ENCODE measurements at places on chromosomes 16 and 17.

DNA sequence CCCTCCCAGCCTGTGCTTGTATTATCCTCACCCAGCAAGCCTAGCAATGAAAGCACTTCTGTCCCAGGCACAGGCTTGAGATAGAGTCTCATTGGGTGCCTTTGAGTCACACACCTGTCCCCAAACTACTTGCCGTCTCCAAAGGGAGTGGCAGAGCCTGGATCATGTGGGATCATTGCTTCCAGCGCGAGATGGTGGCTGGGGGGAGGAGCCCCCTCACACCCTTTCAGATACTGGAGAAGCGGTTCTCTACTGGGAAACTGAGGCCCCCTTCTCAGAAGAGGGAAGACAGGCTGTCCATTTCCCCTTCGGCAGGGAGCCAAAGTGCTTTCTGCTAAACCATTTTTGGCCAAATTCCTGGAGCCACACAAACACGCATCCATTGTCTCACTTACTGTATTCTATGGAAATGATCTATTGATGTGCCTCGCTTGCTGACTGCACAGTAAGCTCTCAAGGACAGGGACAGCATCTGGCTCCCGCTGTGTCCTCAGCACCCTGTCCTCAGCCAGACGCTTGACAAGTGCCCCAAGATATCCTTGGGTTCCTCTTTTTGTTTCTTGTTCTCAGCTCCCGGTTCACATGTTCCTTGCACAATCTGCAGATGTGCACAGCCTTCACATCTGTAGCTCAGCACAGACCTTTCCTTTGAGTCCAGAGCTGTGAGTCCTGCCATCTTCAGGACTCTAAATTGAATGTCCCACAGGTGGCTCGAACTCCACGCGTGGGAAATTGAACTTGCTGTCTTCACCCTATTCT, 26.0 kb upstream of the DLX3 start:
- DNase-seq, result no peak

GRCh38 chr16:78931678-78932077, 668.9 kb downstream of the MAF start:
- no peak for DNase-seq

- no peak for DNase-seq
Measured at GRCh38 chr16:7026639-7027038, 306.0 kb upstream of the RBFOX1 start.

DNA sequence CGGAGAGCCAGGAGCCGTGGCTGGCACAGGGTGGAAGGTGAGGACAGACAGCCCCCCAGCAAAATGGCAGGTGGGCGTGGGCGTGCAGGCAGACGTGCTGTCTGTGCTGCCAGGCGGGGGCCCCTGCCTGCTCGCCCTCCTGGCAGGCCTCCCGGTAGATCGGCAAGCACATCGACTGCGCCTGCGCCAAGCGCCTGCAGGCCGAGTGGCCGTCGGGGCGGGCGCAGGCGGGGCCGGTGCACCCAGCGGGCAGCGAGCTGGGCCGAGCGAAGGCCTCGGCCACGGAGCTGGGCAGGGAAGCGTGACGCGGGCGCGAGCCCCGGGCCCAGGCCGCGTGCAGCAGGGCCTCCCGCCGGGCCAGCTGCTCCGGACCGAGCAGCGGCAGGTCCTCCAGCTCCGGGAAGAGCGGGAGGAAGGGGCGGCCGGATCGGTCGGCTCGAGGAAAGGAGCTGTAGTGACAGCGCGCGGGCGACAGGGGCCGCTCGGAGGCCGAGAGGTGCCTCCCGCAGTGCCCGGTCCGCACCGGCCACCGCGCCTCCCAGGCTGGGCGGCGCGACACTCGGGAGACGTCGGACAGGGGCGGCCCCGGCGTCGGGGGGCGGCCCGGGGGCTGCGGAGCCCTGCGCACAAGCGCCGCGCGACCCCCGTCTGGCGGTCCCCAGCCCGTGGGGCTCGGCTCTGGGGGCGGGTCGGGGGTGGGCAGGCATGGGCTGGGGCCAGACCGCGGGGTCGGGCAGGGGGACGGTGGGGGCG, 16.9 kb downstream of the GRIN2C start:
- DNase-seq, result no peak

DNA sequence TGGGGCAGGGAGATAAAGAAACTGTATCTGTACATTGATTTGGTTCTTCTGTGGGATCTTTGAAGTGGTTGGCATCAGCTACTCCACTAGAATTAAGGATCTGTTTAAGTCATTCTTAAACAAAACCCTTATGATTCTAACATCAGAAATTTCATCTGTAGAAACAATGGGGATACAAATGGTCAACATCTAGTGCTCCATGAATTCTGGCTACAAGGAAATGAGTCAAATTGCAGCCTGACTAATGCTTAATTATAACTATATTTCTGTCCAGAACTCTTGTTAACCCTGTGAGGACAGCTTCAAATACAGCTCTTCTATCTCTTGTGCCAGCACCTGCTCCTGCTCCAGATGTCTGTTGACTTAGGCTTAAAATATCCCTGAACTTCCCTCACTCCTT, 13.9 kb upstream of the GINS3 start:
- no peak for DNase-seq

DNA sequence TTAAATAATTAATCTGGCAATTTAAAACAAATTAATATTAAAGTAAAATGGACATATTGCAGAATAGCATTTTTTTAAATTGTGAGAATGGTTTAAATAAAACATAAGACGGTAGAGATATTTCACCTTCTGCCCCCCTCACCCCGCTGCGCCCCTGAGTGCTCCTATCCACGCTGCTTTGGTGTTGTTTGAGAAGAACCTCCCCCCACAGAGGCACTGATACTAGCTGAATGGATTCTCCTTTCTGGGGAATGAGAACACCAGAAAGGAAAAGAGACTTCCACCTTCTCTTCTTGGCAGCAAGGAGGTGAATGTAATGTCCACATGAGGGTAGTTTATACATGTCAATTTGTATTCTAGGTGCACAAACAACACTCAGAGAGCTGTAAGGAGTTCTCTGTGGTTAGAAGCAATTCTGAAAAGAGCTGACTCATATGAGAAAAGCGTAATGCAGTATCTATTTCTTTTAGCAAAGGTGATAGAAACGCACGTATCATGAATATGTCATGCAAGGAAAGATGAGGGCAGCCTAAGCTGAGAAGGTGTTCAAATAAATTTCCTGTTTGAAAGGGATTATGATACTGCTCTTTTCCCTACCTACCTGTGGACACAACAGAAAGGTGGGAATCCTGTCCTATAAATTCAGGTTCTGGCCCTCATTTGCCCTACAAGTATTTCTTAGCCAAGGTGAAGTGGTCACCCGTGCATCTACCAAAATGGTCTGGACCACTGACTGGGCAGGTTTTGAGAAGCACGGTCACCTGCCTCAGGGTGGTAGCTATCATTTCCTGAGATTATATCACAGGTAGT, 126.9 kb downstream of the PARN start:
- no peak for DNase-seq

- DNase-seq, result no peak
Measured at GRCh38 chr17:41360296-41360995, 9.2 kb downstream of the KRT33B start.

DNA sequence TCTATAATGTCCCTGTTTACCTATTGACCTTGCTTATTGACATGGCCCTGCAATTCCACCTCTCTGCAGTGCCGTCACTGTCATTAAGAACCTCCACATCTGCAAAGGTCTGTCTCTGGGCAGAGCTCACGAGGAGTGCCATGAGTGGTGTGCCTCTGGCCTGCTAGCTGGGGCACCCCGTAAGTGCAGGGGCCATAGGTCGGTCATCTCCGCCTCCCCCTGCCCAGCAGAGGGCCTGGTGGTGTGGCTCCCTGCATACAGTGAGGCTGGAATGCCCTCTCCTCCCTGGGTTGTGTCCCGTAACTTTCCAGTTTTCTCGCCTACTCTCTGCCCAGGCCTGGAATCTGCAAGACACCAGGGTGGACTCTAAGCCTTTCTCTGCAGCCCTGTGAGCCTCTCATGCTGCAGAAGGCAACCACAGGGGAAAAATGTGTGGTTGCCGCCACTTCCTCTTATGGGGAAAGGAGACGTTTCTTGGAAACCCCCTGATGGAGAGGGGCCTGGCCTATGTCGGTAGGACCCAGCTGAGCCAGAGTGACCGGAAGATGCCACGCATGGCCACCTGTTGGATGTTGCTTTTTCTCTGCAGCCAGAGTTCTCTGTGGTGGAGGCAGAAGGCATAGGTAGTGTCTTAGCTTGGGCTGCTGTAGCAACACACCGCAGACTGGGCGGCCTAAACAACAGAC, 2.7 kb upstream of the SNX20 start:
- no peak for DNase-seq

DNA sequence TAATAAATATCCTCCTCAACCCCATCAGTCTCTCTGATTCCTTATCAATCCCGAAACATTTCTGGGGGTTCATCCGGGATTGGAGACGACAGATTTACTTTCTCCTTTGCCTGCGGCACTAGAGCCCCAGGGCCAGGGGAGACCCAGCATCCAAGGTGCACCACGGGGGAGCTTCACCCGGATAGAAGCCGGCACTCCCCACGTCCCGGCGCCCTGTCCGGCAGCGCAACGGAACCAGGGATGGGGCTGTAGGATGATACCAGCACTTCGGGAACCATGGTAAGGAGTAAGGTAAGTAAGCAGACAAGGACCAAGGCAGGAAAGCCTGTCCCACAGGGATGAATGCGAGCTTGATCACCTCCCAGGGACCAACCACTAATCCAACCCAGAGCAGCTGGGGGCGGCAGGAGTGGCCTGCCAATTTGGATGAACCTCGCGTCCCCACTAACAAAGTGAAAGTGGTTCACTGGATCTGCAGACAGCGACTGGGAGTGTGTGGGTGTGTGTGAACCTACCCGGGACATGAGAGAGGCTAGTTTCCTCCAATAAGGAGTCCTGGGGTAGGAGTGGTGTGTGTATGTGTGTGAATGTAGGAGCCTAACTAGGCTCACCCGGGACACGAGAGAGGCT, 11.9 kb downstream of the POLR3K start:
- no peak for DNase-seq

- DNase-seq, result no peak
Measured at GRCh38 chr17:47413872-47414271, 90.1 kb downstream of the EFCAB13 start.

DNA sequence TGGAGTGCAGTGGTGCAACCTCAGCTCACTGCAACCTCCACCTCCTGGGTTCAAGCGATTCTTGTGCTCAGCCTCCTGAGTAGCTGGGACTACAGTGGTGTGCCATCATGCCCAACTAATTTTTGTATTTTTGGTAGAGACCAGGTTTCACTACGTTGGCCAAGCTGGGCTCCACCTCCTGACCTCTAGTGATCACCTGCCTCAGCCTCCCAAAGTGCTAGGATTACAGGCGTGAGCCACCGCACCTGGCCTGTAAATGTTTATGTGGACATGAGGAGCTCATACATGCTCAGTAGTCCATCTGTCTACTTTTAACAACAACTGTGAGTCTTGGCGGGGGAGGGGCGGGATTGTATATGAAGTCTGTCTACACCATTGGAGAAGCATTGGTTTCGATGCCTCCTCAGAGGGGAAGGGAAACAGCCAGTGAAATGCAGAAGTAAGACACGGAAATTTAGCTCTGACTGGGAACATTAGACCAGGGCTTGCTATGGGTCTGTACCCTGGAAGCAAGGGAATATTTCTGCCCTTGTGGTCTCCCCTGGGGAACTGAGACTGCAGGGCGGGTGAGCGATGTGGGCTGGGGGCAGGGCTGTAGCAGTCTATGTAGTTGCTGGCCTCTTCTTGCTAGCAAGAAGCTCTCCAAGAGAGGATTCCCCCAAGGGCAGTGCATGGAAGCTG, 9.3 kb downstream of the NUBP1 start:
- no peak for DNase-seq

DNA sequence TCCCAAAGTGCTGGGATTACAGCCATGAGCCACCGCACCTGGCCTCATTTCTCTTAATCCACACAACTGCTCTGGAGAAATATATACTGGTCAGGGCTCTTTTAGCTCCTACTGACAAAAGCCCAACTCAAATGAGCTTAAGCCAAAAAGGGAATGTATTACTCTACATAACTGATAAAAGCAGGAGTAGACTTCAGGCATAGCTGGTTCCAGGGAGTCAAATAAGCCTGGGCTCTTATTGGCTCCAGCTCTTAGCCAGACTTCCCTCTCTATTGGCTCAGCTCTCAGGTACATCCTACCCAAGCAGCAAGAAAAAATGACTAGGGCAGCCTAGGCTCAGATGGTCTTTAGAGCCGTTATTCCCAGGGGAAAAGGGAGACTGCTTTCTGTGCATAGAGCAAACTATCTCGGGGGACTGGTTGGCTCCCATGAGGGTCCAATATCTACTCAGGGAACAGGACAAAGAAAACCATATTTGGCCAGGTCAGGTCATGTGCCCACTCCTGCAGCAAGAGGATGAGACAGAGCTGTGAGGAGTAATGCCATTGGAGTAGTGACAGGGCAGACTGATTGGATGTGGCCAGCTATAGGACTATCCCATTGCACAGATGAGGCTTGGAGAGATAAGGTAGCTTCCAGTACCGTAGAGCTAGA, 21.2 kb downstream of the TBX2 start:
- DNase-seq, result no peak

- no peak for DNase-seq
Measured at GRCh38 chr16:56589141-56590039, at the start of gene MT3. TSS of gene MT3 (plus strand) at chr16:56589528. CDS start at chr16:56589591, 63 bp downstream.

Data from stimulated activated CD8-positive, alpha-beta memory T cell treated with anti-CD3 and anti-CD28 coated beads, Interleukin-4, amount 100 ng/mL, for 4 hours (primary cell).